A549 treated with CORT108297 at 1 μM for 4 hours (cell line): ENCODE measurements at places on chromosomes 2 and 18. TPM values are rescaled to one million over a fixed set of nuclear protein-coding genes. Genes with fewer than 3 reads are reported as not detected.

CBLN2 gene
- total RNA-seq, result 0.03 to 0.12 TPM (median 0.05 TPM) in 3 of 5 replicates, not detected in the others

NT5C1B gene
- not detected in 5 replicates for total RNA-seq

COLEC11 gene
- total RNA-seq, result 0.50 to 0.62 TPM (median 0.55 TPM) in 5 replicates

PPIG gene
- 31.1 to 52.6 TPM (median 40.4 TPM) in 5 replicates for total RNA-seq

GALNT13 gene
- 8.4 to 10.9 TPM (median 9.5 TPM) in 5 replicates for total RNA-seq

RBKS gene
- total RNA-seq, result 7.3 to 8.8 TPM (median 7.9 TPM) in 5 replicates

CHCHD5 gene
- total RNA-seq, result 58.9 to 72.1 TPM (median 64.6 TPM) in 5 replicates

FAM228A gene
- not detected in 5 replicates for total RNA-seq

TBR1 gene
- 0.01 to 0.07 TPM (median 0.05 TPM) in 4 of 5 replicates, not detected in the other for total RNA-seq

DUSP2 gene
- total RNA-seq, result 0.22 to 0.56 TPM (median 0.44 TPM) in 5 replicates
